CD4-positive, alpha-beta T cell treated with Interleukin-17A for 1 hour (primary cell): ENCODE measurements at places on chromosomes 7 and 10.
A peak's percentile ranks its signal among the peaks of the same experiment; 100 is the strongest.

DNA sequence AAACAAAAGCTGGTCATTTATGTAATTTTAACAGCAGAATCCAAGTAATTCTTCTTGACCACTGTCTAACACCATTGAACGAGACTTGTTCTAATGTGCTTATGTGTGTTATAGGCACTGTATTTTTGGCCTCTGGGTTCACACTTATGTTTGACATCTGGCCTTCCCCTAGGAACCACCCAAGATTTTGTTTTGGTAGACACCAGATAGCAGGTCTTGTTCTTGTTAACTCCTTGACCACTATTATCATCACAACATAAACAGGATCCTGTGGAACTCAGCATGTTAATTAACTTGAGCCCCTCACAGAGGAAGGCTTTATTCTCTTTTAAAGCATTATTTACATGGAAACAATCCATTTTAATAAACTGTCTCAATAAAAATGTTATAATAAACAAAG is 167.7 kb downstream of the SEMA3D start:
- no peak for DNase-seq

DNA sequence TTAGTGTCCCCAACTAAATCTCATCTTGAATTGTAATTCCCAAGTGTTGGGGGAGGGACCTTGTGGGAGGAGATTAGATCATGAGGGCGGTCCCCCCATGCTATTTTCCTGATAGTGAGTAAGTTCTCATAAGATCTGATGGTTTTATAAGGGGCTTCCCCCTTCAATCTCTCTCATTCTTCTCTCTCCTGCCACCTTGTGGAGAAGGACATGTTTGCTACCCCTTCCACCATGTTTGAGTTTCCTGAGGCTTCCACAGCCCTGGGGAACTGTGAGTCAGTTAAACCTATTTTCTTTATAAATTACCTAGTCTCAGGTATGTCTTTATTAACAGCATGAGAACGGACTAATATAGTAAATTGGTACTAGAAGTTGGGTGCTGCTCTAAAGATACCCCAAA is 365.6 kb downstream of the ANKRD7 start:
- no peak for DNase-seq

DNA sequence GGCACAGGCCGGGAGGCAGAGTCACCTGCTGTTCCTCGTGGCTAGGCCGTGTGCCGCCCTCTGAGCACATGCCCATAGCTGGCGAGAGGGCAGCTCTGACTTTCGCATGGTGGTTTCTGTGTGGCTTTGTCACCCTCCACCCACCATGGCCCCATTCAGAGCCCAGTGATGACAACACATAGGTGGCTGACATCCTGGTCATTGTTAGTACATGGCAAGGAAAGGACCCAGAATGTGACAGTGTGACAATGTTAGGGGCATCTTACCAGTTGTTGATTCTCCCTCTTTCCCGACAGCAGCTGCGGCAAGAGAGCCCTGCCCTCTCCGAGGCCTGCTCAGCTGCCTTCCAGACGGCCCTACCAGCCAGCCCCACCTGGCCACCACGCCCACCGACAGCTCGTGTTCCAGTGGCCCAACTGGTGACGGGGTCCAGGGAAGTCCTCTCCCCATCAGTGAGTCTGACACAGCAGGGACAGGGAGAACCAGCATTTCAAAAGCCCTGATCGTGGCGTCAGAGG is 52.2 kb downstream of the ZNF467 start:
- no peak for DNase-seq

DNA sequence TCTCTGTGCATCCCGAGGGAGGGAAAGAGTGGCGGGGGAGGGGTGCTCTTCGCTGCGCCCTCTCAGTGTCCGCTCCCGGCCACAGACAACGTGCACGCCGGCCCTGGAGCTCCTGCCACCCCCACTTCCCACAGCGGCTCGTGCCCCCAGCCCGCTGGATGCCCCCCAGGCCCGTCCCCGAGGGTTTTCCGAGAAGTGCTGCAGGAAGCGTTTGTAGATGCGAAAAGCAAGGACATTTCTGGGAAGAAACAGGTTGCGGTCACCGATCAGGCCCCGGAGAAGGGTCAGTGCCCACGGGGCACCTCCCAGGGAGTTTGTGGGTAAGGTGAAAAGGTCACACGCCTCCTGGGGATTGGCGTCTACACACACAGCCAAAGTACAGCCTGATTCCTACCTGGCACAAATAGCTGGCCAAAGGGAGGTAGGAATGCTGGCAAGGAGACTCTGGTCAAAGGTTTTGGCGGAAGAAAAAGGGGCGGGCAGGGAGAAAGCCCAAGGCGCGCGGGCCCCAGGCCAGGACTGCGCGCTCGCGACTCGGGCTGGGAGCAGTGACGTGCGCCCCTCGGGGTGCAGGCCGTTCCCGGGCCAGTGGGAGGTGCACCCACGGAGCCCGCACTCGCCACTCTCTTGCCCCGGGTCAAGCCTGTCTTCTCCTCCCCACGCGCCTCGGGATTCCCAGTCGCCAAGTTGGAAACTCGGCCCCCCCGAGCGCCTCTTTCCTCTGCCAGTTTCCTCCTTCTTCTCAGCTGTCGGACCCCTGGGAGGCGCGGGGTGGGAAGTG is 1.5 kb upstream of the NRP1 start:
- DNase-seq: no peak

DNA sequence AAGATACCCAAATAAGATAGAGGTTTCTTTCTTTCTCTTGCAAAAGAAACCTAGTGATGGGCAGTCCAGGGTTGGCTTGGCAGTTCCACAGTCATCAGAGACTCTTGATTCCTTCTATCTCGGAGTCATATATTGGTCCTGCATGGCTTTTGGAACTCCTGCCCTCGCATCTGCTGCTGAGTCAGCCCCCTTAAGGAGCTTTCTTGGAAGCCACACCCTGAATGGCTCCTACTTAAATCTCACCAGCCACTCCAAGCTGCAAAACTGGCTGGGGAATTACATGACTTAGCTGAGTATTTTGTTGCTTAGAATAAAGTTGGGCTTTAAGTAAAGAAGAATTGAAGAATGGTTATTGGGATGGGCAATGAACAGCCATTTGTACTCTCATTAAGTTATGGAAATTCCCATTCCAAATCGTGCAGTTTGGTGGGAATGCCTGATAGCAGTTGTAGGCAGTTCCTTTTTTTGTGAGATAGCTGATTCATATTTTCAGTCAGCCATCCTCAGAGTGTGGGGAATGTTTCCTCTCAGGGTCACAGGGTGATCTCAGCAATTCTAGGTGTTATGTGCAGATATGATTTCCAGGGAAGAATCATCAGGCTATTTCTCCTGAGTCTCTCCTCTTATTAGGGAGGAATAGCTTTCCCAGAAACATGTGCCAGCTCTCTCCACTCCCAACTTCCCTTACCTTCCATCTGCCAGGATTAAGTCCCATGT is 209.9 kb downstream of the BBS9 start:
- DNase-seq: no peak

- DNase-seq: no peak
Observed at GRCh38 chr7:139594911-139595476, 71.5 kb downstream of the CLEC2L start.

DNA sequence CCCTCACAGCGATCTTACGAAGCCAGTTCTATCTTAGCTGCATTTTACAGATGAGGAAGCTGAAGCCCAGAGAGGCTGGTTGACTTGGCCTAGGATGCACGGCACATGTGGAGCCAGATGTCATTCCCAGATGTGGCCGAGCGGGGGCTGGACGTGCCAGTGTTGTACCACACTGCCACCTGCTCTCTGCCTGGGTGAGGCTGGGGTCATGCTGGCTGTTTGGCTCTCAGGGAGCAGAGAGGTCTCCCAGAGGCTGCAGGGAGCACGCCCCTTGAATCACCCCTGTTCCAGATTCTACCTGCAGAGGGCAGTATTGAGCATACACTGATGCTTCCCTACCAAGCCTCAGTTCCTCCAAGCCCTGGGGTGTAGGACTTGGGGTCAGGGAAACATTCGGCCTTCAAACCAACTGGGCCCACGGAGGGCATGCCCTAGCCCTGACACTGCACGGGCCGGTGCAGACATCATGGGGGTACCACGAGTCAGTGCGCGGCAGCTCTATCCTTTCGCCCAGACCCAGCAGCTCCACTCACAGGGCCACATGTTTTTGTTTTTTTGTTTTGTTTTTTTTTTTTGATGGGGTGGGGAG is 3.8 kb upstream of the GTF2IRD1 start:
- DNase-seq: peak; percentile 72

- no peak for DNase-seq
Observed at GRCh38 chr7:17951742-17952254, 11.5 kb upstream of the SNX13 start.

DNA sequence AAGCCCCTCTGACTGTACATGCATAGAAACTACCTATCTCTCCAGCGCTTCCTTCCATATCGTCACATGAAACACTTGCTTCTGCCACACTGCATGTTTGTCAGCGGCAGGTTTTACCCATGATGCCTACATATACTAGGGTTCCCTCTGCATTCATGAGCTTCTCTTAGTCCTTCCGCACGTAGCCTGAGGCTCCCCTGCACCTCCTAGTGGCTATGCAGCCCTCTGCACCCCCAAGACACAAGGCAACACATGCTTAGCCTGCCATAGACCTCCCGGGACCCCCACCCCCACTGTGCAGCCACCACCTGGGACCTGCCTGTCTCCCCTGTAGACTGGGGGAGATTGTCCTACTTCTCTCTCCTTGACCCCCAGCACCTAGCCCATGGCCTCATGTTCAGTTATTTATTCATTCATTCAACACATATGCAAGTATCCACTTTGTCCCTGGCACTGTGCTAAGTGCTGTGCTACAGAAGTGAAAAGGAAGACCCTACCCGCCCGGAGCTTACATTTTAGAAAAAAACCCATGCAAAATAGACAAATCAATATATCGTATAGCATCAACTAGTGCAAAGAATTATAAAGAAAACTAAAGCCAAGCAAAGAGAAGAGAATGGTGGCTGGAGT is 23.5 kb downstream of the TMEM273 start:
- peak; percentile 42 for DNase-seq

- no peak for DNase-seq
Observed at GRCh38 chr7:16404636-16405035, 16.7 kb downstream of the CRPPA start.

GRCh38 chr7:139427788-139428187 is 55.7 kb downstream of the KLRG2 start:
- no peak for DNase-seq

- DNase-seq: no peak
Observed at GRCh38 chr10:48802611-48803071, 118.0 kb downstream of the WDFY4 start.

DNA sequence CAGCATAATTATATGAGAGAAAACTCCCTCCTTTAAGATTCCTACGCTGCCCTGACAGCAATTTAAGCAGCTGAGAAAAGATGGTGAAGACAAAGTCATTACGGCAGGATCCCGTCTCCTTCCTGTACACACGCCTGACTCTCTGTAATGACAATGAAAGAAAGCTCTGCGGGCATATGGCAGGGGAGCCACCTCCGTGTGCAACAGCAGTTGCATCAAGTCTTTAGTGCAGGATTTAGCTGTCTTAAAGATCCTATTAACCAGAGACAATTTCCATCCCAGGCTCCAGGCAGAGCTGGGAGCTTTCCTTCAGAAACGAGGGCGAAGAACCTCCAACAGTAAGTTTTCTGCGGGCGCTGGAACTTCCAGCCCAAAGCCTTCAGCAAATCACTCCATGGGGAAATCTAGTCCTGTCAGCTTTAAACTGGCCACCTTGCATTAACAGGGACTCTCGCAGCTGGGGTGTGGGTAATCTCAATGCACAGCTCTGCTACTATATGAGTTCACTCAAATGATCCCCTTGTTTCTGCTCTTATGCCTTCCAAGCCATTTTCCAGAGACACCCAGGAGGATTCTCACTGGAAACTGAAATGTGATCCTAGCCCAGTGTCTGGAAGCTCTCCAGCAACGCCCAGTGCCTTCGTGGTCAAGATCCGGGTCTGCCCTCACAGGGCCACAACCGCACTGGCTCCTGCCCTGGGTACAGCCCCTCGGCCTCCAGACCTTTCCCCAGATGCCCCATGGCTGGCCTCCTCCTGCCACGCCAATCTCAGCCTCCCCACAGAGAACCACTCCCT is 74.9 kb downstream of the CTBP2 start:
- DNase-seq: no peak

- no peak for DNase-seq
Observed at GRCh38 chr10:69960606-69960987, 92.0 kb upstream of the MACROH2A2 start.

- no peak for DNase-seq
Observed at GRCh38 chr10:50346942-50347341, 95.6 kb upstream of the ASAH2 start.
